ENCODE measurements at places on chromosomes 2 and 18.

- no peak for DNase-seq
These were observed 93.5 kb downstream of the TMEM163 start for GRCh38 chr2:134625311-134625710.

- no peak for DNase-seq
These were observed 809.5 kb upstream of the PIK3C3 start for GRCh38 chr18:41145516-41145915.

GRCh38 chr2:45833968-45834344, 182.5 kb downstream of the PRKCE start:
- DNase-seq: no peak

GRCh38 chr2:232925153-232925820, 55.2 kb downstream of the SNORC start:
- DNase-seq: no peak

- no peak for DNase-seq
These were observed 451.9 kb upstream of the ZEB2 start for GRCh38 chr2:144971786-144972335.

- no peak for DNase-seq
These were observed 42.1 kb downstream of the HS1BP3 start for GRCh38 chr2:20608666-20609348.

- no peak for DNase-seq
These were observed 164.8 kb downstream of the ARHGAP15 start for GRCh38 chr2:143294068-143294467.

DNA sequence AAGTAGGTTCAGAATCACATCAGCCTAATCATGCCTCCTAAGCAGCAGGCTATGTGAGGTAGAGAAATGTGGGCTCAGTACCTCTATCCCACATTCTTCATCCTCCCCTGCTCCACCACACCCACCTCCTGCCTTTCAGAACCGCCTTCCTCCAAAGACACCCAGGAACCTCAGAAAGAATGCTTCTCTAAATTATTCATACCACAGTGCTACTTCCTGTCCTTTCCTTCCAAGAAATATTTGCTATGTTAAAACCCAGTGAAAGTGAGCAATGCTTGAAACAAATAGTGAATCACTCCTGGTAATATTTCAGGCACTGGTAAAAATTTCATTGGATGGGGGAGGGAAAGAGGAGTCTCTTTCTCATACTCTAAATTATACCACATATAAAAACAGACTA, 24.0 kb upstream of the CREB1 start:
- no peak for DNase-seq
